CD4-positive, alpha-beta T cell treated with Interleukin-2 at 100 ng/mL for 4 hours (primary cell): ENCODE measurements at places on chromosomes 12 and 14.
A peak's percentile ranks its signal among the peaks of the same experiment; 100 is the strongest.

DNA sequence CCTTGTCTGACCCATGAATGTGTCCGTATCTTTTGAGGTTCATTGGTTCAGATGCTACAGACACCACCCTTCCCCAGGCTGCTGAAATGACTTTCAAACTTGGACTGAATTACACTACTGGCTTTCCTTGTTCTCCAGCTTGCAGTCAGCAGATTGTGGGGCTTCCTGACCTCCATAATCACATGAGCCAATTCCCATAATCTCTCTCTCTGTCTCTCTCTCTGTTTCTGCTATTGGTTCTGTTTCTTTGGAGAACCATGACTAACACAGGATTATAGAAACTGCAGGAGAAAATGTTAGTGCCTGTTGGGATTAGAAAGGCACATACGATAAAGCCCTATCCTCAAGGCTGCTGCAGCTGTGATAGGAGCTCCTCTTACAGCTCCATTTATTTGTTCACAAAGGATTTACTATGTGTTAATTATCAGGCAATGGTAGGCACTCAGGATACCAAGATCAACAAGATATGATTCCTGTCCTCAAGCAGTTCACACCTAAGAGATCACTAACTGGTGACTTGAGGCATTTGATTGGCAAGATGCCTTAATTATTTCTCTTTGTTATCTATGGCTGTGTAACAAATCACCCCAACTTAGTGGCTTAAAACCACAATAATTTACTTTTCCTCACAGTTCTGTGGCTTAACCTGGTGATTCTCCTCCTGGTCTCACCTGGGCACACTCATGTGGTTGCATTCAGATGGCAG lies 10.2 kb upstream of the NYNRIN start:
- DNase-seq, result no peak

DNA sequence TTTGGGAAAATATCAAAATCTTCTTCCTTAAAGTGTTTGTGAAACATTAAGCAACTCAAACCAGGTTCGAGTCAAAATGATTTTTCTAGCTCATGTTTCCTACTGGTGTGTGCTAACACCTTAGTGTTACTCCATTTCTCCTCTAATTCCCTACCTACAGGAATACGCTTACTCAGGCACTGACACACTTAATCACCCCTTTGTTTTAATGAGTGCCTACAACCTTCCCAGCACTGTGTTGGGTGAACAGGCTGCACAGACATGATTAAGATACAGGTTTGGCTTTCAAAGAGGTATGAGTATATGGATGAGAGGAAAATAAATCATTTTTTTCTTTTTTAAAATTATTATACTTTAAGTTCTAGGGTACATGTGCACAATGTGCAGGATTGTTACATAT lies 15.6 kb upstream of the PZP start:
- no peak for DNase-seq

GRCh38 chr14:40318211-40318719 lies 886.0 kb upstream of the FBXO33 start:
- no peak for DNase-seq

DNA sequence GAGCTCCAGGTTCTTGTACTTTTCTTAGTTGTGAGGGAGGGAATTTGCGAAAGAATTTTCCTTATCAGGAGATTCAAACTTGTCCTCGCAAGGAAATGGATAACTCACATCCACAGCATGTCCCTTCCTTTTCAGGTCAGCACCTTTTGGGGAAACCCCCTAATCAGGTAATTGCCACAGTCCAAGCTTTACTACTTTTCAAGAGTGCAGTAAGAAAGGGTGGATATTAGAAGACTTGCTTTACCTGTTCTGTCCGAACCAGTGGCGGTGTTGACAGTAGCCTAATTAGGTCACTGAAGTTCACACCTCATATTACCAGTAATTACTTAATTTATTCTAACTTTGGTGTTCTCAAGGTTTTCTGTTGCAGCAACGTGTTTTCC lies 6.7 kb upstream of the C12orf50 start:
- DNase-seq, result no peak

DNA sequence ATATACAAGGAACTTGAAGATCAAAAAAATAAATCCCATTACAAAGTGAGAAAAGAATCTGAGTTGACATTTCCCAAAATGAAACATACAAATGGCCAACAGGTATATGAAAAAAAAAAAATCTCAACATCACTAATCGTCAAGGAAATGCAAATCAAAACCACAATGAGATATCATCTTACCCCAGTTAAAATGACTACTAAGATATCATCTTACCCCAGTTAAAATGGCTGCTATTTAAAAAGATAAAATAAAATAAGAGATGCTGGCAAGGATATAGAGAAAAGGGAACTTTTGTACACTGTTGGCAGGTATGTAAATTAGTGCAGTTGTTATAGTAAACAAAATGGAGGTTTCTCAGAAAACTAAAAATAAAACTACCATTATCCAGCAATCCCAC lies 44.4 kb downstream of the PLEKHG7 start:
- no peak for DNase-seq

- DNase-seq, result peak; percentile 74
These were observed 1.6 kb downstream of the SLC16A7 start for GRCh38 chr12:59597385-59597781.

DNA sequence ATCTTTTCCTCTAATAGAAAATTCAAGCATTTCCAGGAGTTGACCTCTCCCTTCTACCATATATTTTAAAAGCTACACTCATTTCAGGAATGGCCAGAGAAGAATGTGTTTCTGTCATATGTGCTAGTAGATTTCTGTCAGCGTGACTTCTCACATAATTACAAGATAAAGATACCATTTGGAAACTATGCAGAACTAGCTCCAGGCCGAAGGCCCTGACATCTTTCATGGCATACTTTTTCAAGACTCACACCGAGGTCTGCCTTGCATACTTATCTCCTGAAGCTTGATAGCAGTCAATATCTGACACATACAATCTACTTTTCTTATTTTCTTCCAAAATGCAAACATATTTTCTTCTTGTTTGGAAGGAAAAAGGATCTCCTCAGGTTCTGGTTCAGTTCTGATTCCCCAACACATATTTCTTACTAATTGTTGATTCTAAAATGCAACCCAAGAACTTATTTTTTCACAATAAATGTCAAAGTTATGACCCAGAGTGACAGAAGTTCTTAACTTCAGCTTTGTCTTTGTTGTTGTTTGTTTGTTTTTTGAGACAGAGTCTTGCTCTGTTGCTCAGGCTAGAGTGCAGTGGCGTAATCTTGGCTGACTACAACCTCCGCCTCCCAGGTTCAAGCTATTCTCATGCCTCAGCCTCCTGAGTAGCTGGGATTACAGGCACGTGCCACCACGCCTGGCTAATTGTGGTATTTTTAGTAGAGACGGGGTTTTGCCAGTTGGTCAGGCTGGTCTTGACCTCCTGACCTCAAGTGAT lies 99.5 kb downstream of the NTN4 start:
- DNase-seq, result no peak
